ENCODE measurements at places on chromosomes 1 and 21.

DNA sequence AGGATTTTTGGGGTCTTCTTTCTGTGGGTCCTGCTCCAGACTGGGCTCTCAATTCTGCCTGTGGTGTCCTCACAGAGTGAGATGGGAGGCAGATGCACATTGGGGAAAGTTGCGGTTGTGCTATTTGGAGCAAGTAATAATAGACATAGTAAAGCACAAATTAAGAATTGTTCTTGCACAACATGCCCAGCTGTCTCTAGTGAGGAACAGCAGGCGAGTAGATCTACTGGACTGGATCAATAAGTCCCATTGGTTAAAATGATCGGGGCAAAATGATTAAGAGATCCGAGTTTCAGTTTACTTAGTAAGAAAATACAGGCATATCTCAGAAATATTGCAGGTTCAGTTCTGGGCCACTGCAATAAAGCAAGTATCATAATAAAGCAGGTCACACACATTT, 448.3 kb upstream of the PROX1 start:
- no peak overlapping the region for H3K27ac ChIP-seq
- peaks cover 4% of the 10 kb centered on the region for H3K4me1 ChIP-seq
- no peaks in the 10 kb centered on the region for H3K36me3 ChIP-seq
- DNase-seq: no peak

GRCh38 chr1:7010534-7011200, 225.4 kb downstream of the CAMTA1 start:
- DNase-seq: no peak
- H3K4me3 ChIP-seq: no peak overlapping the region
- H3K36me3 ChIP-seq: peaks cover 8% of the 10 kb centered on the region
- no peak overlapping the region for H3K27ac ChIP-seq

DNA sequence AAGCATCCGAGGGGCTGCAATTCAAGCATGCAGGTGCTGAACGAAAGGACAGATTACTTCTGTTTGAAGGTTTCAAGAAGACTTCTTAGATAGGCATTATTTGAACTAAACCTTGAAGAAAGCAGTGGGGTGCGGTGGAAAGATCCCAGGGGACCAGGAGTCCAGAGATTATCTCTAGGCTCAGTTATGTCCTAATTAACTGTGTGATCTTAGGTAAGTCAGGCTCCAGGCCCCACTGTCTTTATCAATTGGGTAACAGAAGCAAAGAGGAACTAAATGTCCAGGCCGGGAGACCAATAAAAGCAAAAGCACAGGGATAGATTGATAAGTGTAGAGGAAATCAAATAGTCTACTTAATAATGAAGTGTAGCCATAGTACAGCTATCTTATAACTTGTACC, 72.9 kb upstream of the CDC42BPA start:
- no peaks in the 10 kb centered on the region for H3K36me3 ChIP-seq
- no peaks in the 10 kb centered on the region for H3K4me1 ChIP-seq
- no peak overlapping the region for H3K4me3 ChIP-seq
- peaks cover 3% of the 10 kb centered on the region for H3K27me3 ChIP-seq
- no peak for DNase-seq
- no peak overlapping the region for H3K27ac ChIP-seq

- H3K27ac ChIP-seq: peak overlapping the region; percentile 20
- H3K4me1 ChIP-seq: peaks cover 25% of the 10 kb centered on the region
- DNase-seq: no peak
- no peaks in the 10 kb centered on the region for H3K36me3 ChIP-seq
- peaks cover 7% of the 10 kb centered on the region for H3K27me3 ChIP-seq
These were observed 34.7 kb downstream of the WASF2 start for GRCh38 chr1:27455139-27455811.

DNA sequence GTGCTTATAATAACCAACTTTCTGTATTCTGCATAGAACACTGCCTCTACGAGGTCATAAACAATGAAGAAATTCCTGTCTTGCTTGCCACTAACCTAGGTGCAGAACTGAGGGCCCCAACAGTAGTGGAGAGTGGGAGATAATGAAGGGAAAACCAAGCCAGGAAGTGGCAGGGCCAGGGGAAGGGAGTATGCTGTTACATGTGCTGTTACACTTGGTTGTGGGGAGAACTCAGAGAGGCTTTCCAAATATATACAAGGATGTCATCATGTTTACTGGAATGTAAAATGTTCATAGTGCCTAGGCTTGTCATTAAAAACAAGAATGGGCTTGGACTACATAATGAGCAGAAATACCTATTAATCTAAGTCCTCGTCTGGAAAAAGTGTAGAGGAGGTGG, 31.1 kb downstream of the NHLH2 start:
- H3K27ac ChIP-seq: no peak overlapping the region
- no peaks in the 10 kb centered on the region for H3K27me3 ChIP-seq
- no peak for DNase-seq
- no peaks in the 10 kb centered on the region for H3K36me3 ChIP-seq

Data from endothelial cell (in vitro differentiated cells).